ENCODE measurements at places on chromosomes 1 and 21.

- no peak for DNase-seq
Observed at GRCh38 chr1:147451628-147452027, 89.7 kb upstream of the BCL9 start.

- DNase-seq = no peak
Observed at GRCh38 chr1:235628316-235629005, 21.1 kb downstream of the GNG4 start.

DNA sequence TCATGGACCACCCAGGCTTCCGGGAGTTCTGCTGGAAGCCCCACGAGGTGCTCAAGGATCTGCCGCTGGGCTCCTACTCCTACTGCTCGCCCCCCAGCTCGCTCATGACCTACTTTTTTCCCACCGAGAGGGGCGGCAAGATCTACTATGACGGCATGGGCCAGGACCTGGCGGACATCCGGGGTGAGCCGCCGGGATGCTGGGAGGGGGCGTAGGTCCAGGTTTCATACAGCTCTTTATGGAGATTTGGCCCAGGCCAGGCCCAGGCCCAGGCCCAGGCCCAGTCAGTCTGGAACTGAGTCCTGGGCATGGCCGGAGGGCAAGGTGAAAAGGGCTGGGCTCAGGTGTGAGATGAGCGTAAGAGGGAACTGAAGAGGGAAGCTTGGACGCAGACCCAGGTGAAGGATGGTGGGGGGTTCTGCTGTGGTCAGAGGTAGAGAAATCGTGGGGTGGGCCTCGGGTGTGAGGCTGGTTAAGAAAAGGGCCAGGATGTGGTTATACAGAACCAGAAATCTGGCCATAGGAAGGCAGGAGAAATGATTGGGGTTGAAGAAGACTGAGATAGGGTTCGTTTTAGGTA lies 23.0 kb downstream of the DISP3 start:
- no peak for DNase-seq

DNA sequence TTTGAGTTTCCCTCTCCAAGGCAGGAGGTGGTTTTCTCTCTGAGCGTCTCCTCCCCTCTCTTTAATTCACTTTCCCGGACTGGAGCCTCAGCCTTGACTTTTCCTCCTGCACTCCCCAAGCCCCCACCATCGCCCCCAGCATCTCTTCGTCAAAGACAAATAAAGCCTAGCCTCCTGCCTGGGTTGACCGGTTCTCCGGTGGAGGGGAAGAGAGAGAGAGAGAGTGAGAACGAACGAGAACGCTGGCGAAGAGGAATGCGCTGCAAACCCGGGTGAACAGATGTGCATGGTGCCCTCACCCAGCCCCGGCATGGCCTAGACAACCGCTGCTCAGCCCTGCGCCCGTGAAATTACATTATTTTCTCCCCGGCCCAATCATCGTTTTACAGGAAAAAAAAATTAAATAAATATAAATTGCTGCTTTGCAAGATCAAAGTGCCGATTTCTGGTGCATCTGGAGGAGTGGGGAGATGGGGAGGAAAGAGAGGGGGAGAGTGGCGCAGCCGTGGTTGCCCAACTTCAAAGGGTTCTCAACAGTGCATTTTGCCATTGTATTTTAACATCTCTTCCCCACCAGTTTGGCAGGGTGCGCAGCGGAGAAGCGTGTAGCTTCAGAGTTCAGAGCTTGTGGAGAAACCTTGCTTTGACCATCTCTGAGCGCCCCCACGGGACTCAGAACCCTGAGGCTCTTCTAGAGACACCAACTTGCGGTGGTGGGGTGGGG lies 11.4 kb upstream of the TBX15 start:
- DNase-seq = no peak

GRCh38 chr21:42237161-42237560 lies 18.2 kb downstream of the ABCG1 start:
- no peak for DNase-seq

DNA sequence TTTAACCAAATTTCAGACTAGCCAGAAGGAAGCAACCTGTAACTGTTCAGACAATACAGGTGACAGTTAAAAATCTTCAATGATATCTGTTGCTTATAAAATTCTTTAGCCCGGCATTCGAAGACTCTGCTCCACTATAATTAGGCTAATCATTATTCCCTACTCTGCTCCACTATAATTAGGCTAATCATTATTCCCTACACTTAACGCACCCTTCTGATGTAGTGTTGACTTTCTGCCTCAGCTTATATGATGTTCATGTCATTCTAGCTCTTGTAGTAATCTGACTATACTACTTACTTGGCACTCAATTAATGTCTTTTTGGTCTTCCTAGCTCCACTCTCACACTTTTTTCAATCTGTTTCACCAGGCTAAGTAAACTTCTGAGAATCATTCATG lies 13.3 kb downstream of the TESK2 start:
- no peak for DNase-seq

- DNase-seq = no peak
Observed at GRCh38 chr1:22233222-22233621, 90.3 kb upstream of the WNT4 start.

GRCh38 chr1:89918127-89918793 lies 76.7 kb upstream of the ZNF326 start:
- DNase-seq = no peak

DNA sequence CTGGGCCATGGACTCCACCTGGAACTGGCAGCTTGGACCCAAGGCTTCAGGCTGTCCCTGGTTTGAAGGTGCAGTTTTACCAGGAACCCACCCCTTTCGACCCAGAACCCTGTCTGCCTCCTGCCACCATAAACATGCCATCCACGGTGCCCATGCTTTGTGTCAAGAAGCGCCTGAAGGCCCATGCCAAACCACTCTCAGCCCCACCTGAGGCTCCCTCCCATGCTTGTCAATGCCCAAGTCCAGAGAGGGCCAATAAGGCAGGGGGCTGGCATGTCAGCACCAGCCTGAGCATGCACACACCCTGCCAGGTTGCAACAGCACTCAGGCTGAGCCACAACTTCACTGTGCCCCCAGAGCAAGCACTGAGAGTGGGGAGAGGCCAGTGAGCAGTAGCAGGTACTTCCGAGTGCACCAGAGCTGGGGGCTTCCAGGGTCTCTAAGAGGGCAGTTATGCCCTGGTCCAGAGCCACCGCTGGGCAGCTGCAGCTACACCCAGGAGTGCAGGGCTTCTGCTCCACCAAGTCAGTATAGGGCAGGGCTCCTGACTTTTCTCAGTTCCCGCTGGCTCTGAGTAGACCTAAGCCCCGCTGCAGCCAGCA lies 1256.0 kb downstream of the AMY1C start:
- no peak for DNase-seq

DNA sequence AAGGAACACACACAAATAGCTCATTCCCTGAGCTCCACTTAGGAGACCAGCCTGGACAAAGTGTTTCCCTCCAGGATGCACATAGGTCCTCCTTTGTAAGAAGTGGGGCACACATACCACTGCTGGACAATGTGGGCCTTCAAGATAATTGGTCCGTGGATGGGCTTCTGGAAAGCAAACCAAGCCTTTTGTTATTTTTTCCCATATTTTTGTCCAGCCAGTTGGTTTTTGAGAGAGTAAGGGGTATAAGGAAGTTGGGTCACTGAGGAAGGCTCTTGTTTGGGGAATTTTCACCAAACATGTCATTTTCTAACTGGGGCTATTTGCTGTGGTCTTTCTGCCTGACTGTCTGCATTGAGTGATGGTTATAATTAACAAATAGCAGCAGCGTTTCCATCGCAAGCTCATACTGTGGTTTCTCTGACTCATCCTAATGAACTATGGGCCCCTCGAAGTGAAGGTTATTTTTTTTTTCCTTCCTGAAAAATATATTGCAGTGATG lies 306.3 kb upstream of the DUSP10 start:
- no peak for DNase-seq

DNA sequence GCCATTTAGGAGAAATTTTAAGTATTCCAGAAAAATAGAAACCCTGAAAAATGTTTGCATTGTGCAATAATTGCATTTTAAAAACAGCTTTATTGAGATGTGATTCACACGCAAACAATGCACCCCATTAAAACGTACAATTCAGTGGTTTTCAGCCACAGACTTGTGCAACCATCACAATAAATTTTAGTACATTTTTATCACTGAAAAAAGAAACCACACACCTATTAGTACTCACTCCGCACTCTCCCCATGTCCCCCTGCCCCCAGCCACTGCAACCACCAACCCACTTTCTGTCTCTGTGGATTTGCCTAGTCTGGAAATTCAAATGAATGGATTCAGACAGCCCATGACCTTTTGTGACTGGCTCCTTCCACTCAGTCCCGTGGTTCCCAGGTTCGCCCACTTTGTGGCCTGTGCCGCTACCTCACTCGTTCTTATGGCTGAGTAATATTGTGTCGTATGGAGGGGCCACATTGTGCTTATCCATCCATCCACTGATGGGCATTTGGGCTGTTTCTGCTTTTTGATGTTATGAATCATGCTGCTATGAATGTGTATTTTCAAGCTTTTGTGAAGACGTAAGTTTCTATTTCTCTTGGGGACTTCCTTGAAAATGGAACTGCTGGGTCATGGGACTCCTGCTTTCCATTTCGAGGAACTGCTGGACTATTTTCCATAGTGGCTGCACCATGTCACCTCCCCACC lies 147.7 kb upstream of the ARHGEF16 start:
- no peak for DNase-seq

GRCh38 chr1:24930260-24931145 lies at the start of gene RUNX3:
Gene RUNX3 (minus strand): TSS chr1:24930276. CDS start chr1:24929868, 408 bp downstream.
- DNase-seq = peak; percentile 64

DNA sequence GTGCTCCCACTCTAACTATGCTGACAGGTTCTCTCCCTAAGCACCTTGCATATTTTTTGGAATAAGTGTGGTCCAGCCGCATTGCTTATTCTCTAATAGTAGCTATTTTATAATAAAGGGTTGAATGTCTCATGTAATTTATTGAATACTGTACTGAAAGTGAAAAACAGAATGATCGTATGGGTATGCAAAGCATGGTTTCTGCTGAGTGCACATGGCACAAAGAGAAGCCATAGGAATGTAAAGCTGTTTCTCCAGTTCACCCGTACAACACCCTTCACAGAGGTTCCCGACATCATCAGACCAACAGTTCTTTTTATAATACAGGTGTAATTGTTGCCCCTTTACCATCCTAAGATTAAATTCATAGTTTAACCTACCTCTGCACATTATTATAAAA lies 8.9 kb upstream of the HAO2 start:
- DNase-seq = no peak
